ENCODE measurements at places on chromosomes 3 and 15. TPM values are rescaled to one million over a fixed set of nuclear protein-coding genes. Genes with fewer than 3 reads are reported as not detected.

RHOA gene
- total RNA-seq, result 506 TPM

LYZL4 gene
- not detected for total RNA-seq

EIF3J gene
- 167 TPM for total RNA-seq

CHRD gene
- total RNA-seq, result not detected

TF gene
- 0.26 TPM for total RNA-seq

HRG gene
- not detected for total RNA-seq

PLAAT1 gene
- total RNA-seq, result not detected

DNA sequence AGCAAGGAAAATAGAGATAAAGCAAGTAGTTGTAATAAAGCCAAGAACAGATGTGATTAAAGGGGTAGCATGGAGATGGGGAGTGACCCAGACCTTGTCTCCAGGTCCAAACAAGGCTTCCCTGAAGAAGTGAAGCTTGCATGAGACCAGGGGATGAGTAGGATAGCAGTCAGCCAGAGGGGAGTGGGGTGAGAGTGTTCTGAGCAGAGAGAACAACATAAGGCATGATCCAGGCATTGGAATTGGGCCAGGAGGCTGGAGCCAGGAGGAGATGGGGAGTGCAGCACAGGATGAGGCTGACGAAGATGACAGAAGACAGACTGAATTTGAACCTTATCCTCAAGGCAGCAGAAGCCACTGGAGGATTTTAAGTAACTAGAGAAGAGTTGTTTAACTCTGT, 7.2 kb downstream of the TMOD2 start:
- H3K4me1 ChIP-seq, result no peaks in the 10 kb centered on the region
- H3K4me3 ChIP-seq, result no peak overlapping the region
- DNase-seq, result no peak
- no peaks in the 10 kb centered on the region for H3K27me3 ChIP-seq

DNA sequence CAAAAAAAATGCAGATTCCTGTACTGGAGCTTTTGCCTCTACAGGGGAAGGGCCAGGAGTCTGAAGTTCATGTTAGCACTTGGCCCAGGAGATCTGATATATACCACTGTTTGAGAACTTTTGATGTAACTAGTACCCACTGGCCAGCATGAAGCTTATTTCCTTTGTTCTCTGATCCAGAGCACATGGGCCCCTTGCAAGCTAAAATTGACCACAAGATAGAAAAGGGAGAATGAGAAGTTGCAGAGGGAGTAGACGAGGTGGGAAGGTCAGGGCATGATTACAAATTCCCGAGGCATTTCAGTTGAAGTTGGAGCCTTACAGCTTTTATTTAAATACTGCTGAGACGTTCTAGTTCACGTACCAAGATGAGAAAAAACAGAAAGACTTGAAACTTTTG, 28.2 kb downstream of the TGM4 start:
- no peak overlapping the region for H3K4me3 ChIP-seq
- no peaks in the 10 kb centered on the region for H3K4me1 ChIP-seq
- H3K27ac ChIP-seq, result no peak overlapping the region
- no peak for DNase-seq

GRCh38 chr3:89503891-89504391, 396.5 kb downstream of the EPHA3 start:
- H3K27me3 ChIP-seq, result no peaks in the 10 kb centered on the region
- H3K36me3 ChIP-seq, result no peaks in the 10 kb centered on the region
- no peak overlapping the region for H3K4me3 ChIP-seq
- no peaks in the 10 kb centered on the region for H3K4me1 ChIP-seq
- no peak for DNase-seq

DNA sequence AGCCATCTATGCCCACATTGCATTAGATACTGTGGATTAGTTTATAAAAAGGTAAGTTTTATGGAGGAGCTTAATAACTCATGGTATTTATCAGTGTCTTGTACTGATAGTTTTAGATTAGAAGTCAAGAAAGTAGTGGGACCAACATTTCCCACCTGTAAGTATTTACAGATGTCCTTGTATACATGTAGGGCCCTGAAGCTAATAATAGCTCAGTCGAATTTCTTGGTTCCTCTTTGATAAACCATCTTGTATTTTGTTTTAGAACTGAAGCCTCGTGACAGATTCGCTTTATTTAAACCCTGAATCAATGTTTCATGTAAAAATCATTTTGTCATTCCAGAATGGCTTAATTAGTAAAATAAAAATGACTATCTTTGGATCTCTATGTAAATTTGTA, 73.4 kb downstream of the CRYBG3 start:
- no peak overlapping the region for H3K4me3 ChIP-seq
- H3K27me3 ChIP-seq, result no peaks in the 10 kb centered on the region
- no peak overlapping the region for H3K27ac ChIP-seq
- DNase-seq, result no peak
- no peaks in the 10 kb centered on the region for H3K4me1 ChIP-seq

DNA sequence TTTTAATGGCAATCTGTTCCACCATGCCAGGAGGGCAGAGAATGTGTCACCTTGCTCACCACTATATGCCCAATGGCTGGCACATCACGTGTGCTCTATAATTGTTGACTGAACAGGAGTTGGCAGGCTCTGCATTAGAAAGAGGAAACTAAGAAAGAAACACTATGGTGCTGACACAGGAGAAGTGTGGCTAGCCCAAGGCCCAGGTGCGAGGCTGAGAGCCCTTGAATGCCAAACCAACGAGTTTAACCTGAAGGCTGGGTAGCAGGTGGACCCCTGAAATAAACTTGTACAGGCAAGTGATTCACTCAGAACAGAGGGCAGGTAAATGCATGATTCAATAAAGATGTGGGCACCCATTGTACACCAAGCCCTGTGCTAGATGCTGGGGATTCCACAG, 2.4 kb downstream of the CHCHD4 start:
- no peak overlapping the region for H3K27ac ChIP-seq
- no peak for DNase-seq
- peaks cover 12% of the 10 kb centered on the region for H3K36me3 ChIP-seq
- H3K4me3 ChIP-seq, result no peak overlapping the region
- peaks cover 29% of the 10 kb centered on the region for H3K4me1 ChIP-seq

DNA sequence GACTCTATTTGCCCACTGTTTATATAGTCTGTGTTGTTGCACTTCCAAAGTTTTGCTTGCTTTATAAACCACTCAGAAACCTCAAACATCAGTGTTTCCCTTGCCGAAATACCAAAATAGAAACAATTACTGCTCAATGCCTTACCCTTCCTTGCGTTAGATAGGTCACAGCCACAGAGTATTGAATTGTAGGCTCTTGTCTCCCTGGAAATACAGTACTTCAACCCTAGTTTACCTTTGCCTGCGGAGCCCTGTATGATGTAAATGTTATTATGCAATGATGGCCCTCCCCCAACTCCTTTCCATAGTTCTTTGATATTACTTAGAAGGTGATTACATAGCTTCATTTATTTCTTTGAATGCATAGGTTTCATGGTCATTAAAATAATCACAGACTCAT, 44.2 kb downstream of the SOX2 start:
- no peak overlapping the region for H3K27ac ChIP-seq
- no peaks in the 10 kb centered on the region for H3K4me1 ChIP-seq
- no peaks in the 10 kb centered on the region for H3K27me3 ChIP-seq
- no peak for DNase-seq
- H3K4me3 ChIP-seq, result no peak overlapping the region

DNA sequence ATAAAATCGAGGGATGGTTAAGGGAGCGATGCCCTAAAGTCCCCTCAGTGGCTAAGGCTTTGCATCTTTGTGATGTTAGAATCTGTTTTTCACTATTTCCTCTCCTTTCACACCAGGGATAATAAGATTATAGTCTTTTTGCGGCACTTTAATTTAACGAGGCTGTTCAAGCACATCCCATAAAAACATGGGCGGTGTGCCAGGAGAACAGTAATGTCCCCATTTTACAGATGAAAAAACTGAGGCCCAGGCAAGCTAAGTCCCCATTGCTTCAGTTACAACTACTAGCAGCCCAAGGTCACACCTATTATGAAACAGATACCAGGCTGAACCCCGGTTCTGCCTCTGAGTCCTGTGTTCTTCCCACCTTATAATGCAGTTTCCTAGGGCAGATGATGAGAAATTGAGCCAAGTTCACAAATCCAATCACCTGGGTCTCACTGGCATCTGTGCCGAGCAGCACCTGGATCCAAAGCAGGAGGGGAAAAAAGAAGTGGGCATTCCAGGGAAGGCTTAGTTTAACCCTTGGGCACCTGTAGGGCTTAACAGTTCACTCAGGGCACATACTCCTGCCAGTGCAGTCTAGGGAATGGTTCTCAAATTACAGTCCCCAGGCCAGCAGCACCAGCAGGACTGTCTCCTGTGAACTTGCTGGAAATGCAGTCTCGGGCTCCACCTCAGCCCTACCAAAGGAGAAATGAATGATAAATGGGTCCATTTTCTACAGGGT, 169.3 kb downstream of the RAB11A start:
- H3K4me1 ChIP-seq, result no peaks in the 10 kb centered on the region
- H3K4me3 ChIP-seq, result no peak overlapping the region
- no peak overlapping the region for H3K27ac ChIP-seq
- no peak for DNase-seq
- H3K36me3 ChIP-seq, result no peaks in the 10 kb centered on the region
- H3K27me3 ChIP-seq, result peaks cover 16% of the 10 kb centered on the region

DNA sequence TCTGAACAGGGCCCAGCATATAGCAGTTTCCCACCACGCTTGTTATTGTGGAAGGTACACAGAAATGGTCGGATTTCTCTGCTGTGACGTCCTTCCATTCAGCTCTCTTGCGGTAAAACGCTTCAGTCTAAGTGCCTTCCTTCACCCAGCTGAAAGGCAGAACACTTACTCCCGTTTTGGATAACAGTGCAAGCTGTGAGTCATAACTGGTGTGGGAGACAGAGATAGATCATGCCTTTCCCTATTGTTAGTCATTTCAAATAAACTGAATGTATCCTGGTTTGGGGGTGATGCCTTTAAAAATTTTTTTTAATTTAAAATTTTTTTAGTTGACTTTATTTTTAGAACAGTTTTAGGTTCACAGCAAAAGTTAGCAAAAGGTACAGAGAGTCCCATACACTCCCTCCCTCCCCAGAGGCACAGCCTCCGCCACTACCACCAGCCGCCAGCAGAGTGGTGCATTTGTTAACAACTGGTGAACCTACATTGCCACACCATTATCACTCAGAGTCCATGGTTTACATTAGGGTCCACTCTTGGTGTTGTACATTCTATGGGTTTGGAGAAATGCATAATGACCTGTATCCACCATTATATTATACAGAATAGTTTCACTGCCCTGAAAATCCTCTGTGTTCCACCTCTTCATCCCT, 94.9 kb upstream of the NSMCE3 start:
- H3K4me3 ChIP-seq, result no peak overlapping the region
- H3K27ac ChIP-seq, result no peak overlapping the region
- no peaks in the 10 kb centered on the region for H3K36me3 ChIP-seq

GRCh38 chr3:13528217-13528867, 20.6 kb upstream of the FBLN2 start:
- H3K36me3 ChIP-seq, result no peaks in the 10 kb centered on the region
- no peak overlapping the region for H3K27ac ChIP-seq
- H3K4me3 ChIP-seq, result no peak overlapping the region
- DNase-seq, result no peak
- no peaks in the 10 kb centered on the region for H3K4me1 ChIP-seq
- no peaks in the 10 kb centered on the region for H3K27me3 ChIP-seq
